ENCODE measurements at places on chromosomes 2 and 18.

DNA sequence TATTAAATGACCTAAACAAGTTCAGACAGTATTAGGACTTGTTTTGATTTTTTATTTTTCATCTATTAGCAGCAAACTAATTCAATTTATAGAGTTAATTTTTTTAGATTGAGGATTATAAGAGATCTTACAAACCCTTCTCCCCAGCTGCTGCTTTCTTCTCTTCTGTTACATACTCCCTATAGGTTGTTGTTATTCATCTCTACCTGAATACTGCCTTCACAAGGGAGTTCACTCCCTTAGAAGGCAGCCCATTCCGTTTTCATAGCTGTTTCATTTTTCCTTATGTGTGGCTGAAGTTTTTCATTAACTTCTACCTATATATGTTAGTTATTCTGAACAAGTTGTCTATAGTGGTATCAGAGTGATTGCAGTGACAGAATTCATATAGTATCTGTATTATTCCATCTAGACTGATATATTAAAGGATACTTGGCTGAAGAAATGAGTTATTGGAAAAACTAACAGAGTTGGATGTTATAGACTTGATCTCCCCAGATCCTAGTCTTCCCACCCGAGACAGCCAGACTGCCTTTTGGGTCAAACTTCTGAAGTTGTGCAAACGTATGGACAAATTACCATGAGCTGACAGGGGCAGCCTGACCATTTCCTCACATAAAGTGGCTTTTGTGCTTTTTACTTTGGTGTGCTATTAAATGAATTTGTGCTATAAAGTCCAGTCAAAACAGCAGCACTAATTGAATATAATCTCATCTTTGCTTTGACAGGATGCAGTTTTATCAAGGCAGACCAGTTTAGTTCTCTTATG is 8.7 kb downstream of the GLS start:
- DNase-seq = no peak

DNA sequence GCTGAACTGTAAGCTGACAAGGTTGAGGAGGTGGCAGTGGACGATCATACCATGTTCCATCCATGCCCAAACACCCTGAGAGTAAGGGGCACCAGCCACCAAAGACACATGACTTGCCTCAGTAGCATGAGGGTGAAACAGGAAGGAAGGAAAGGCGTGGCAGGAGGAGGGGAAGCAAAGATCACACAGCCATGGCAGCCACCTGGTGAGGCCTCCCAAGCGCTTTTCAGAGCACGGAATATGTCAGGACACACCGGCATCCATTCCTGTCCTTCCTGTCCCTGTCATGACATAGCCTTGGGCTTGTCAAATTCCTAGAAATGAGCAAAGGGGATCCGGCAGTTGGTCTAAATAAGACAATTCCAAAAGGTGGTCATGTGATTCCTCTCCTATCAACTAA is 118.7 kb downstream of the MYO5B start:
- DNase-seq = no peak

DNA sequence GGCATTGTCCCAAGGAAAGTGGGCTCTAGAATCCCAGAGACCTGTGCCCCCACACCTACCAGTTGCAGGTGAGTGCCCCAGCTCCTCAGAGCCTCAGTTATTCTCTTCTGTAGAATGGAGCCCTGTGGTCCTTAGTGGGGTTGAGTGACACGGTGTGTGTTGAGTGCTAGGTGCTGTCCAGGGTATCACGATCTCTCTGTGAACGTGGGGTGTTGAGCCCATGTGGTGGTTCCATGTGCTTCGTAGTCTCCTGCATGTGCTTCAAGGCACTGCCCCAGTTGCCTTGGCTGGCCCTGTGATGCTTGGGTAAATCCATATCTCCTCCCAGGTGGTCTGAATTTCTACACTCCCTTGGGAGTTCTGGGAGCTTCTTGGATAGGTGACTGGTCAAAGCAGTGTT is 54.9 kb downstream of the SH3RF3 start:
- no peak for DNase-seq

GRCh38 chr18:49178736-49179135 is 228.0 kb upstream of the SMAD7 start:
- no peak for DNase-seq

- no peak for DNase-seq
Measured at GRCh38 chr2:84846741-84847142, 34.1 kb downstream of the TRABD2A start.

GRCh38 chr2:150190546-150190945 is 296.9 kb downstream of the RND3 start:
- DNase-seq = no peak
